CD4-positive, alpha-beta T cell treated with Interleukin-17A for 4 hours (primary cell): ENCODE measurements at places on chromosomes 5 and 9.

DNA sequence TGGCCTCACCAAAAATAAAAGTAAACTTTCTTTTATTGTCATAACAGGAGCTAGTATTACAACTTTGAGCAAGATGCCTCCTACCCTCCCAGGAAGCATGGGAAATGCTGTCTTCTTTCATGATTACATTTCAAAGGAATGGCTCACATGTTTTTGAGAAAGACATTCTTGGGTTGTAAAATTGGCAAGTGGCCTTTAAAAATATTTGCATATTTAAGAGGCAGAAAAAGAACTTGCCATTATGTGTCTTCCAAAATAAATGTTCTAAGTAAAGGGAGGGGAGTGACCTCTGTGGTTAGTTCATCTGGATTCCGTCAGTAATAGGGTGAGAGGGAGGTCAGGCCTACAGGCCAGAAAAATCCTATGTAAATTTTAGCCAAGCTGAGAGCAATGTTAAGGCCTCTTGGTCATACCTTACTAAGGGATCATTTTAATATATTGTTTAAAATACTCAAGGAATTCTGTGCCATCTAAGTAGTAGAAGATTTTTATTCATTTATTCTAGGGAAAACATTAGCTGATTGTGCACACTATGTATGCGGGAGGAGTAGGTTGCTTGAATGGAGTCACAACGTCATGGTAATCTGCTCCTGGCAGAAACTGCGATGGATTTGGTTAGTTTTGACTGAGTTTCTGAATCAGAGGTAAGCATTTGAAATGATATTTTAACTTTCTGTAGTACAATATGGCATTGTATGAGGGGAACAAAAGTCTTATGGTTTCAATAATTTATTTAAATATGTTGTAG lies 1485.7 kb upstream of the CDH9 start:
- no peak for DNase-seq

- no peak for DNase-seq
Measured at GRCh38 chr9:114179516-114179915, 24.2 kb downstream of the COL27A1 start.

DNA sequence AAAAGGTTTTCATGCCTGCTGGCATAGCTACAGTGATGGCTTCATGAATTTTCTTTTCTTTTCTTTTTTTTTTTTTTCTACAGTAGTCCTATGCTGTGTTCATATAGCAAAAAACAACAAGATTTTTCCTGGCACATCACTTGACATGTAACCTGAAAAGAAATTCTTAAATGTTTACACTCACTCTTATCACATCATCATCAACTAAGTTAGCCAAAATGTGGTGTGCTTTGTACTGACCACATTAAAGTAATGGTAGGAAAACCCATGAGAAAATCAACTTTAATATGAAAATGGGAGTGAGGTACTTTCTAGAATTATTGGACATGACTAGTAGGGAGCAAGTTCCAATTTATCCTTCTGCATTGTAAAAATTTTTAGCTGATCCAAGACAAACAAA lies 146.7 kb downstream of the SSBP2 start:
- no peak for DNase-seq

- DNase-seq, result no peak
Measured at GRCh38 chr9:132142924-132143323, 18.9 kb upstream of the NTNG2 start.

DNA sequence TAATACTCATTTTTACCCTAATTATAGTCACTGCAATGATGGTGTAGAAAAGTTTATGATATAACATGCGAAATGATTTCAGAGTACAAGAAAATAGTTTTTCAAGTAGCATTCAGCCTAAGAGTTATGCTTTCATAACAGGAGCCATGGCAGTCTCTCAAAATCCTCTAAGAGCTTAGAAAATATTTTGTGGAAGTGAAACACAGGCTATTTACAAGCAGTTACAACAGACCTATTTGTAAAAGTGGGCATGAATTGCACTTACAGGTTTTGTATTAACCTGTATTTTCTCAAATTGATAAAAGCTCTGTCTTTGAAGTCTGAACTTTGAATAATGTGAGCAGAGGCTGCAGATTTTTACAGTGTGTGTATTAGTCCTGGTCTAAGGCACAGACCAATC lies 523.3 kb downstream of the LRRC70 start:
- DNase-seq, result no peak

DNA sequence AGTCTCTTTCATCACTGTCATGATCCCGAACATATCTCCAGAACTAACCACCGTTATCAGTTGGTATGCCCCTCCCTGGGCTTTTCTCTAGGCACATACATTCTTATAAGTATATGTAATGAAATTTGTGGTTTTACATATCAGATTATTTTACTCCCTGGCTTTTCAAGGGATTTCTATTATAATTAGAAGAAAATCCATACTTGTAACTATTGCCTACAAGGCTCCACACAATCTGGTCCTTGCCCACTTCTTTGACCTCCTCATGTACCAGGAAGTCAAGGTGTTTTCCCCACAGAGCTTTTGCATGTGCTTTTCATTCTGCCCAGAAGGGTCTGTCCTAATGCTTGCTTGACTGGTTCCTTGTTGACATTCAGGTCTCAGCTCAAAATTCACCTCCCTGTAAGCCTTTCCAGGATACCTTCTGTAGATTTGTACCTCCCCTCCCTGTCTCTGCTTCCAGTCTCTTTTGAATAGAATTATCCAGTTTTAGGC lies 33.6 kb upstream of the HSD17B4 start:
- DNase-seq, result no peak

GRCh38 chr9:38059233-38059936 lies 9.6 kb downstream of the SHB start:
- no peak for DNase-seq

GRCh38 chr5:91849069-91849468 lies 466.0 kb upstream of the ARRDC3 start:
- no peak for DNase-seq
